ENCODE measurements at places on chromosomes 6 and 20.

DNA sequence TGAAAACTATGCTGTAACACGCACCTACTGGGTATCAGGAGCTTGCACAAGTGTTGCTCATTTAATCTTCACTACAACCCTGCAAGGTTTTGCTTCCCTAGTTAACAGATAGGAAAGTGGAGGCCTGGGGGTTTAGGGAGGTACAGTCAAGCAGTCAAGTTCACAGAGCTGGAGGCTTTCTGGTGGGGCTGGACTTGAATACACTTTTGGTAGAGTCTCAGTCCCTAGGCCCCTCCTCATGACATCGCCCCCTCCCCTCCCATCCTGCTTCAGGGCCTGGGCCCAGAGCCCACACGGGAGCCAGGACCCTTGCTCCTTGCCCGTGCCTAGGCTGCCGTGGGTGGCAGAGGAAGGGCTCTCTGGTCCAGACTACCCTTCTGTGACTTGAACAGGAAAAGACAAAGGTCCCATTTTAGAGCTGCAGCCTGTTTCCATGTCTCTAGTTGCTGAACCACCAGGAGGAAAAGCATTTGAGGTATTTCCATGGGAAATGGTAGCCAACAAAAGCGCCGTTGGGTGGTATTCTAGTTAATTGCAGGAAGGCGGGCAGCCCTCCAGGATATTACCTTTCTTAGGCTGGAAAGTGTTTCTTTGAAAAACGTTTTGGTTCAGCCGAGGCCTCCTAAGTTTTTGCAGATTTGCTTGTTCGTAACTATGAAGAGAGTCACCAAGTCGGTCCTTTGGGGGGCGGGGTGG lies 84.9 kb downstream of the CDC5L start:
- DNase-seq = no peak

DNA sequence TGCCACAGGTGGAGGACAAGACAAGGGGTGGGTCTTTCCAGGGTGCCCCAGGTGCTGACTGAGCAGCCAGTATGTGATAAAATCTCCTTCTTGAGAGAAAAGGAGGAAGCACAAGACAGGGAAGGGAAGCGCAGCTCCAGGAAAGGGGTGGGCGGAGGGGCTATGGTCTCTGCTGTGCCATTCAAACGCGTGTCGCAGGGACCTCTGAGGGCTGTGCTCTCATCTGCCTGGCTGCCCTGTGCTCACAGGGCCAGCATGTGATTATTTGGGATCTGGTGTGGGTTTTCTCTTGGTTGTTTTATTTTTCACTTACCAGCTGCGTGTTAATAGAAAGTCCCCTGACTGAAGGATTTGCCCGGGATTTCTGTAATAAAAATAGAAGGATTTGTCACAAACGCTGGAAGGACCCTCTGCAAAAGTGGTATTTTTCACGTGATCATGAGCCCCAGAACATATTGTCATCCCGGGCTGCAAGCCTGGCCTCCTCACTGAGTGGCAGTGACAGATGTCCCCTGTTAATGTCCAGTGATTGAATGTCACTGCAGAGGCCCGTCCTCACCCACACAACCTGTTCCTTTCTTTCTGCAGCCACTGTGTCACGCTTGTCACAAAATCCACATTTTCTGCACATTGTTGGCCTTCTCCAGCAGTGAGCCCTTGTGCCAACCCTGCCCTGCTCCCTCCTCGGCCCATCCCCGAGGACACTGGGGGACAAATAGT lies 35.0 kb upstream of the VSX1 start:
- no peak for DNase-seq

DNA sequence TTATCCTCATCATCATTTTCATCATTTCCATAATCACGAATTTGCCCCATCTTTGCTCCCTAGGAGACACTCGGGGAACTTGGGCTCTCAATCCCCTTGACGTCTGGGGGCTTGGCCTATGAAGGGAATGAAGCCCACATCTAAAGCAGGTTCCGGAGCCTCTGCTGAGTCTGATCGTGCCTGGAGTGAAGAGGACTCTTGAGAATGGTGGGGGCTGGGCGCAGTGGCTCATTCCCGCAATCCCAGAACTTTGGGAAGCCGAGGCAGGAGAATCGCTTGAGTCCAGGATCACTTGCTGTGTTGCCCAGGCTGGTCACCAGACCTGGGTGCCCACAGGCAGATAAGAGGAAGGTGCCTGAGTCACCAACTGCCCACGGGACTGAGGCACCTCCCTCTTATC lies 114.5 kb downstream of the SYCP2 start:
- DNase-seq = no peak

DNA sequence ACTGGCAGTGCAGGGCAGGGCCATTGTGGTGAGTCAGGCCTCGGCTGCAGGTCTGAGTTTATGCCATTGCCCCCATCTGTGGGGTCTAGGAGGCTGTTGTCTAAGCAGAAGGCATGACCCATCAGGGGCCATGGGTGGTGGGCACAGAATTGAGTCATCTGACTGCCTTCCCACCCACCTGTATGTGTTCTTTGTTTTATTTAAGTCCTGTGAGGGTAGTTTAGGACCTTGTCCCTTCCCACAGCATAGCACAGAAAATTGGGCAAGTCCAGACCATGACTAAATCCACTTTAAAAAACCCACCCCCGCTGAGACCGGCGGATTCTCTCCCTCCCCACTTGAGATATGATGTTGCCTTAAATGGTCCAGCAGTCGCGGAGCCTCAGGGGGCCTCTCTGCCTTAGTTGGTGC lies 40.3 kb downstream of the ERMARD start:
- DNase-seq = no peak

GRCh38 chr6:91695221-91695620 lies 1108.3 kb upstream of the MAP3K7 start:
- DNase-seq = no peak

DNA sequence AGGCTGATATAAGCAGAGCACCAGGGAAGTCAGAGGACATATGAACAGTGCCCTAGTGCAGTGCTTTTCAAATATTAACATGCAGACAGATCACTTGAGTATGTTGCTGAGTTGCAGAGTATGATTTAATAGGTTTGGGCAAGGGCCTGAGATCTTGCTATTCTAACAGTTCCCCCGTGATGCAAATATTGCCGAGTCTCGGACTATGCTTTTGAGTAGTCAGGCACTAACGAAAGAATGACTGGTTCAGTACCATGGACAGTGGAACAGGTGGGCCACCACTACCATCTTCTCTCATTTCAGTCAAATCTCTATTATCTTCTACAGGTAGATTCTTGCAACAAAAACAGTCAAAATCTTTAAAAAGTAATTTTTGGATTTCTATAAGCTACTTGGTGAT lies 3.7 kb upstream of the TMEM200A start:
- DNase-seq = no peak

GRCh38 chr6:24901698-24902328 lies 33.9 kb downstream of the RIPOR2 start:
- no peak for DNase-seq

GRCh38 chr20:20561841-20562240 lies 150.6 kb downstream of the RALGAPA2 start:
- no peak for DNase-seq

DNA sequence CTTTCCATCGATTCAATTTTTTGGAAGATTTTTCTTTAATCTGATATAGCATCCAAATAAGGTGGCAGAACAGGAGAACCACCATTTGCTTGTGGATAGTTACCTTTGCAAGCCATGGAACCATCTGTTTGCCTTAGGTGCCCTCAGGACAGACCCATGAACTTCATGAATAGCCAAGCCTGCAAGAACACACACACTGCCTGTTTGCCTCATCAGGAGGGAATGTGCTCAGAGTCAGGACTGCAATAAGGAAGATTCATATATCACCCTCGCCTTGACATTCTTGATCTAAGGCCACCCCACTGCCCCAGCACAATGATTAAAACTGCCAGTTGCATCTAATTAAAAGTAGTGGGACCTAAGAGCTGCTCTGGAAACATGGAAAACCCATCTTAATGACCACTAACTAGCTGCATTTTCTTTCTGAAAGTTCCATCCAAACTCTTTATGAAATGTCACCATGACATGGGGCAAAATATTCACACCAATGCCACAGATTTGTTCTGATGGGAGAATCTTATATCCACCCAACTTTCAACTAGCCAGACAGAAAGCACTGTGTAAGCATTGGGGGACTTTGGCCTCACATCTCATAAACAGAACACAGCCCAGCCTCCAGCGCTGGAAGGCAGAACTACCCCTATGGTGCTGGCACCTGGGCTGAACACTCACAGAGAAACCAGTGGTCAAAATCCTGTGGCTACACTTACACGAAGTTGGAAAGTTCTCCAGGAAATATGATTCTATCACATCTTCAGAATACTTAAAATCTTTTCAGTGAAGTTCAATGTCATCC lies 48.3 kb downstream of the TBXT start:
- DNase-seq = no peak

DNA sequence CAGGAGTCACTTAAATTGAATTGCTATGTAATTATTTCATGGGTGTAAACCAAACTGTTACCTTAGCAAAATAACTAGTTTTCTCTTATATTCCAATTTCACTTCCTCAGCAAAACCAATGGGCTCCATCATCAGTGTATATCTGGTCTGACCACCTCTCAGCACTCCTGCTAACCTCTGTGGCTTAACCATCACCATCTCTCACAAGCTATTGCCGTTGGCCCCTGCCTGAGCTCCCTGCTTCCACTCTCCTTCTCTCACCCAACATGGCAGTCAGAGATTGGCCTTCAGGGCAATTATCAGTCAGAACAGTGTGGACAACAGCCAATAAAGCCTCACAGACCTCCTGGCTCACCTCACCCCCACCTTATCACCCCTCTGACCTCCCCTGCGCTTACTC lies 124.0 kb downstream of the CARMIL1 start:
- DNase-seq = no peak

DNA sequence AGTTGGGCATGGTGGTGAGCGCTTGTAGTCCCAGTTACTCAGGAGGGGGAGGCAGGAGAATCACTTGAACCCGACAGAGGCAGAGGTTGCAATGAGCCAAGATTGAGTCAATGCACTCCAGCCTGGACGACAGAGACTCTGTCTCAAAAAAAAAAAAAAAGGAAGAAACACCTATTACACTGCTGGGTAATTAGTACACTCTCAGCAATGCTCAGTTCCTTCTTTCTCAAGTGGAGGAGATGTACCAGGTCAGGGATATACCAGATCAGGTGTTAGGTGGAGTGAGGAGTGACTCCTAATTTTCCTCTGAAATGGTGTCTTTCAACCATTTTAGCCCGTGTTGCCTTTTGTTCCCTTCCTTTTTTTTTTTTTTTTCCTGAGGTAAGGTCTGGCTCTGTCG lies 30.0 kb upstream of the UBR2 start:
- DNase-seq = no peak

GRCh38 chr6:79056226-79056625 lies 21.8 kb downstream of the PHIP start:
- DNase-seq = no peak

GRCh38 chr6:145178391-145178790 lies 556.9 kb downstream of the EPM2A start:
- DNase-seq = no peak

DNA sequence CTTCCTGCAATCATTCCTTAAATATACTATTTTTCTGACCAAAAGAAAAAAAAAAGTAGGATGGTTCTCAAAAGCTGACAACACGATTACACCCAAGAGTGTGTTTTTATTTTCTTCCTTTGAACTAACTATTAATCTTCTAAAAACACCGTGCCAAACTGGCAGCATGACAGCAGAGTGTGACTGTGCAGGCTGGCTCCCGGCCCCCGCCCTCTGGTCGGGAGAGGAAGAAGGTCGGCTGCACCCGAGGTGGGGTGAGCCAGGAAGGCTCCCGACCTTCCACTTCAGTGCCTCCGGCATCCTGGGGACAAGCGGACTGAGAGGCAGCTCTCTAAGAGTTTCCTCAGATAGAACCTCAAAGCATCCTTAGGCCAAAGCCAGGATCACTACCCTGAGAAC lies 29.2 kb downstream of the SLC22A23 start:
- no peak for DNase-seq

DNA sequence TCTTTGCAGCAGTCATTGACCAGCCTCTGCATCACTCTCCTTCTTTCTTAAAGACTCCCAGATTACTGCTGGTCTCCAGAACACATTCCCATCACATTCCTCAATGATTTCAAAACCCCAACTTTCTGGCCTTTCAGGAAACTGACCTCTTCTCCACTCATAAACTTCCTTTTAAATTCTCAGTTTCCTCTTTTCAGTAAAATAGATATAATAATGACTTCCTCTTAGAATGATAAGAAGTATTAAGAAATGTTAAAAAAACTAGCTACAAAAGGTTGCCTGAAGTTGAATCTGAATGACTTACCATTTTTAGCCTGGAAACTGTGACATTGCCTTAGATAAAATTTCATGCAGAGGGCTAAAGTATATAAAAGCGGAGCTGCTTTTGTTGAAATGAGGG lies 239.3 kb downstream of the OGFRL1 start:
- DNase-seq = no peak

- DNase-seq = no peak
Measured at GRCh38 chr20:18412221-18412901, 54.5 kb downstream of the DZANK1 start.

DNA sequence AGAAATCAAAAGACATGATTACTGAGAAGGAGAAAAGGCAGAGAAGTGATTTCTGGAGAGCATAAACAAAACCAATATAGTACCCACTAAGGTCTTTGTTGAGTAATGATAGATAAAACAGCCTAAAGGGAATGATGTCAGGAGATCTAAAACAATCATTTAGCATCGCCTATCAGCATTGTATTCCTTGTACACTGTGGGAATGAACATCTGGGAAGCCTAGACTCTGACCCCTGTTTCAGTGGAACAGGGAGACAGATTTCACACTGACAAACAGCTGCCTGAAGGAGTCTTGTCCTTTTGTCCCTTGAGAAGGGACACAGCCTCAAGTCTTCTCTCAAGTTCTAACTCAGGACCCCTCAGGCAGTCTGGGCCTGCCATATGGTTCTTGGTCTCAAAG lies 1.7 kb downstream of the ASIP start:
- DNase-seq = no peak

DNA sequence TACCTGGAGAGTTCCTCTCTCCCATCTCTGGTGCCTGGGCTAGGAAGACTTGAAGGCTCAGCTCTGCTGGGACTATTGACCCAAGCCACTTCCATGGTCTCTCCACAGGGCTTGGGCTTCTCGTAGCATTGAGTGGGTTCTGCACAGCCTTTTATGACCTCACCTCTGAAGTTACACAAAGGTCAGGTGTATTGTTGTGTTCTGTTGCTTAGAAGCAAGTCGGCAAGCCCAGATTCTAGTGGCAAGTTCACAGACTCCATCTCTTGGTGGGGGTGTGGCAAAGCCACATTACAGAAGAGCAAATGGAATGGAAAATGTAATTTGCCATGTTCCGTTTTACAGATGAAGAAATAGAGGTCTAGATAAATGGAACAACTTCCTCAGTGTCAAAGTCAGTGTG lies 13.5 kb downstream of the BPI start:
- DNase-seq = no peak

- DNase-seq = no peak
Measured at GRCh38 chr6:36679043-36679833, 724 bp downstream of the CDKN1A start.

DNA sequence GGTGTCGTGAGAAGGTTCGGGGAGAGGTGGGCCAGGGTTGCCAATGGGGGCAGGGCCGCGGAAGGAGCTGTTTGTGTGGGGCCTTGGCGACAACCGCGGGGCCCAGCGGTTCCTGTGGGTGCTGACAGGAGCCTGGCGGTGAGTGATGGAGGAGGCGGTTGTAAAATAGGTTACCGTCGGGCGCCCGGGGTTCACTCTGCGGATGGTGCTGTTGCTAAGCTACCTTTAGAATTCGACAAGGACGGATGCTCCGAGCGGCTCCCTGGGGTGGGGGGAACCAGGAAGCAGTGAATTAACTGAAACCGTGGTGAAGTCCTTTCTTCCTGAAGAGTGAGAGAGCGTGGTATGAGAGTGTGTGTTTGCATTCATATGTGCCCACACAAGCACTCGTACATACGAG lies 61.7 kb downstream of the CDH22 start:
- DNase-seq = no peak

All from AG04450 (cell line).